Central memory CD4-positive, alpha-beta T cell (primary cell): ENCODE measurements at places on chromosomes 7 and 10.

GRCh38 chr10:5789626-5790025 is 23.6 kb downstream of the GDI2 start:
- no peak for DNase-seq

GRCh38 chr10:26779176-26779860 is 81.4 kb downstream of the ABI1 start:
- DNase-seq, result no peak

GRCh38 chr7:14841086-14841485 is 61.5 kb downstream of the DGKB start:
- DNase-seq, result no peak

- DNase-seq, result no peak
Measured at GRCh38 chr10:90138844-90139243, 437.5 kb downstream of the KIF20B start.

DNA sequence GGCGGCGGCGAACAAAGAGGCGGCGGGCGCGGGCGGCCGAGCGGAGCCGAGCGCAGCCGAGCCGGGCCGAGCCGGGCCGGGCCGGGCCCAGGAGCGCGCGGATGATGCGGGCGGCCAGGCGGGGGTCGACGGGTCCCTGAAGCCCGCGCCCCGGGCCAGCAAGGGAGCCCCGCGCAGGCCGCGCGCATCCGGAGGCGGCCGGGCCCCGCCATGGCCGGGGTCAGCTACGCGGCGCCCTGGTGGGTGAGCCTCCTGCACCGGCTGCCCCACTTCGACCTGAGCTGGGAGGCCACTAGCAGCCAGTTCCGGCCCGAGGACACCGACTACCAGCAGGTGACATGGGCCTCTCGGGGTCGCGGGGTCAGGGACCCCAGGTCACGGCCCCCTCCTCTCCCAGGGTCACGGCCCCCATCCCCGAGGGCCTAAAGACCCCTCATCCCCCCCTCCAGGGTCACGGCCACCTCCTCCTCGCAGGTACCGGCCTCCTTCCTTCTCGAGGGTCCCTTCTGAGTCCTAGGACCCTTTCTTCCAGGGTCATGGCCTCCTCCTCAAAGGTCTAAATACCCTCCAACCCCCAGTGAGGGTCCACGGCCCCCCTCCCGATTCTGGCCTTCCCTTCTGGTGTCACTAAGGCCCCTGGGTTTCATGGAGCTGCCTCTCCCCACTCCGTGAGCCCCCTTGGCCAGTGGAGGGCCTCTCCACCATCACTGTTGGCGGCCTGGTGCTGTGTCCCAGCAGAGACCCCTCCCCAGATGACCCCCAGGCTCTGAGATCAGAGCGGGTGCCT is at the start of gene TTYH3:
TTYH3 (plus strand) TSS at position 41 of the 787 bp plus-strand sequence; CDS start at position 211, 170 bp downstream.
- DNase-seq, result no peak

- DNase-seq, result no peak
Measured at GRCh38 chr7:27434756-27435400, 192.3 kb downstream of the EVX1 start.

GRCh38 chr7:32283546-32283945 is 206.6 kb downstream of the LSM5 start:
- DNase-seq, result no peak

DNA sequence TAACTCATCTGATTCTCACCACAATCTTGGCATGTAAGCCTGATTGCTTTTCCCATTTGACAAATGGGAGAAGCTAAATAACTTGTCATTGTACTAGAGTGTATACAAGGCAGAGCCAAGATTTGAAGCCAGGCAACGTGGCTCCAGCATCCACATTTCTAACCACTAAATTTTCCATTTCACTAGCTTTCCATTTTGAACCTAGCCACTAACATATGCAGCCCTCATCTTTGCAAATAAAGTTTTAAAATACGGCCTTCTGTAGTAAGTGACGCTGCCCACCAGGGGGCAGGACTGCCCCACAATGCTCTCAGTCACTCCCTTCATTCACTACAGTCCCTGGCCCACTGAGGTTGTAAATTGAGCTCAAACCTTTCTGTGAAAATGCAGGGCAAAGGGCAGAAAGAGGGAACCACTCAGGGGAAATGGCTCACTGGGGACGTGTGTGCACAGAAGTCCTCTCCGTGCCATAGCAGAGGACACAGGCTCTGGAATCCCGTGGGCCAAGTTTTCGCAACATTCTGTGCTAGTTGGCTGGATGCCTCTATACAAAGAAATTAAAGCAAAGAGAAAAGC is 315.7 kb downstream of the TNS3 start:
- DNase-seq, result no peak

DNA sequence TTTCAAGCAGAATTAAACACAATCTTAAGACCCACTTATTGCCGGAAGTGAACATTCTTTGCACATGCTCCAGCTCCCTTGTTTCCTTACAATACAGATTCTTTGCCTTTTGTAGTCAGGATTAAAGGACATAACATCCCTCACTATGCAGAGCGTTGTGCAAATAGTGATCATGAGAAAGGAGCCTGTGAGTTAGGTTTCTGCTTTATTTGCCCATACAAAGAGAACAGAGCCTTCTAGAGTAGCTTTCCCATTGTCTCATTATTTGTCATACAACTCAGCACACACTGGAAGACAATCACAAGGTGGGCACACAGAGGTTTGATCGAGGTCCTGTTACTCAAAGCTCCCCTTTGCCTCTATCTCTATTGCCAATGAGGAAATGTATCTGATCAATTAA is 48.2 kb upstream of the WDR11 start:
- DNase-seq, result no peak

- no peak for DNase-seq
Measured at GRCh38 chr7:299628-300027, 9.7 kb downstream of the FOXL3 start.

DNA sequence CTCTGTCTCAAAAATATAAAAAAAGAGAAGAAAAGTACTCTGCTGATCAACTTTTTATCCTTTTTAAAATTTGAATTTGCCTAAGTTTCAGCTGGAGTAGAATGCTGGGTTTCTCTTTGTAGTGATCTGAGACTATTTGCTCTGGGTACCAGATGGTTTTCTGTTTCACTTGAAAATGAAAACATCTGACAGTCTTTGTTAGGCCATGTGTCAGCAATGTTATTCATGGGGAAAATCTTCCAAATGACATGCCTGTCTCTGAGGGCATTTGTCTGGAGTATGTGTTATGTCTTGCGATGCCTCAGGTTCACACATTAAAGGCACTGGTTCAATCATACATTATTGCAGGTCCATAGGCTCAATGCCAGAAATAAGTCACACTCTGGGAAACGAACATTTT is 175.3 kb upstream of the TMEM229A start:
- no peak for DNase-seq

DNA sequence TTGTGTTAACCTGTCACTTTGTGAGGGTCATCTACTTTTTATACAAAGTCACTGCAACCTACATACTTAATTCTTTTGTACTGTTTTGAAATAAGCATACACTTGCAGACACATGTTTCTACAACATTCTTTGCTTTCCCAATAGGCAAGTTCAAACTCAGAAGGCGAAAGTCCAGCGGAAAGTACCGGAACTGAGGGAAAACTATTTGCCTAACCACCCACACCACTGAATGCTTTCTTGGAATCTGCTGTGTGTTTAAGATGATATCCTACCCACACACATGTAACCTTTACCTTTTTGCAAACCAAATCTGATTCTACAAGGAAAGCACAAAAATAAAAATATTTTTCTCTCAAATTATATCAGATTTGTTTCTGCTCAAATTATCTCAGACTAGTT is 139.4 kb upstream of the AGR3 start:
- no peak for DNase-seq

GRCh38 chr10:93954726-93955363 is 38.9 kb upstream of the PLCE1 start:
- DNase-seq, result no peak

- no peak for DNase-seq
Measured at GRCh38 chr7:38068461-38068860, 109.6 kb upstream of the STARD3NL start.

GRCh38 chr7:43825391-43825808 is 43.9 kb downstream of the MRPS24 start:
- no peak for DNase-seq

DNA sequence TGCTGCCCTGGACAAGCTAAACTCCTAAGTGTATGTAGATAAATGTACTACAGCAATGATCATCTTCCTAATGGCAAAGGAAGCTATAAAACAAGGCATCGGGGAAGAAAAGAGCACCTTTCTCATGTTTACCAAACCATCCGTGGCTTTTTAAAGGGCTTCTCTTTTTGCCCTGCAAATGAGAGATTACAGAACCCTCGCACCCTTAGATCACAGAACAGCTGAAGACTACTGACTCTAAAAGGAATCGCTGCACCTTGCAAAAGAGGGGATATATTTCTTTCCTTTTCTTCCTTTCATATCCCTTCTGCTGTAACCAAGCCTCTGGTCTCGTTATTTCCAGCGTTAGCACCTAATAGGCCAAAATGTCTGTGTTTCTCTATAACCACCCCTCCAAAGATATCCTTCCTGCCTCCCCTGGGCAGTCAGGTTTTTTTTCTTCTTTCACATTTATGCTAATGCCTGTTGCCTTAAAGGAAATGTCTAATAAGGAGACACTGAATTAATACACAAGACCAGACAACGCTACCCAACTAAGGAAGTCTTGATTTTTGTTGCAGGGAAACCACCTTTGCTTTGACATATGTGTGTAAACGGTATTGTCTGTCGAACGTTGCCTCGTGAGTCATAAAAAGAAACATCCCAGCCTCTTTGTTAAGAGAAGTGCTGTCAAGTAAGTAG is 10.5 kb downstream of the ST8SIA6 start:
- no peak for DNase-seq
